Activated T-helper 1 cell treated with anti-CD3 and anti-CD28 coated beads, Interleukin-12 subunit alpha, Interleukin-12 subunit beta, Interleukin-2, Interleukin-4 antibody, amounts not matched to agents 30 ng/mL and 10 ng/mL and 1 ng/mL, durations not matched to agents 14 hours and 24 hours and 36 hours (primary cell): ENCODE measurements at places on chromosomes 16 and 17. TPM values are rescaled to one million over a fixed set of nuclear protein-coding genes. Genes with fewer than 3 reads are reported as not detected.

DNA sequence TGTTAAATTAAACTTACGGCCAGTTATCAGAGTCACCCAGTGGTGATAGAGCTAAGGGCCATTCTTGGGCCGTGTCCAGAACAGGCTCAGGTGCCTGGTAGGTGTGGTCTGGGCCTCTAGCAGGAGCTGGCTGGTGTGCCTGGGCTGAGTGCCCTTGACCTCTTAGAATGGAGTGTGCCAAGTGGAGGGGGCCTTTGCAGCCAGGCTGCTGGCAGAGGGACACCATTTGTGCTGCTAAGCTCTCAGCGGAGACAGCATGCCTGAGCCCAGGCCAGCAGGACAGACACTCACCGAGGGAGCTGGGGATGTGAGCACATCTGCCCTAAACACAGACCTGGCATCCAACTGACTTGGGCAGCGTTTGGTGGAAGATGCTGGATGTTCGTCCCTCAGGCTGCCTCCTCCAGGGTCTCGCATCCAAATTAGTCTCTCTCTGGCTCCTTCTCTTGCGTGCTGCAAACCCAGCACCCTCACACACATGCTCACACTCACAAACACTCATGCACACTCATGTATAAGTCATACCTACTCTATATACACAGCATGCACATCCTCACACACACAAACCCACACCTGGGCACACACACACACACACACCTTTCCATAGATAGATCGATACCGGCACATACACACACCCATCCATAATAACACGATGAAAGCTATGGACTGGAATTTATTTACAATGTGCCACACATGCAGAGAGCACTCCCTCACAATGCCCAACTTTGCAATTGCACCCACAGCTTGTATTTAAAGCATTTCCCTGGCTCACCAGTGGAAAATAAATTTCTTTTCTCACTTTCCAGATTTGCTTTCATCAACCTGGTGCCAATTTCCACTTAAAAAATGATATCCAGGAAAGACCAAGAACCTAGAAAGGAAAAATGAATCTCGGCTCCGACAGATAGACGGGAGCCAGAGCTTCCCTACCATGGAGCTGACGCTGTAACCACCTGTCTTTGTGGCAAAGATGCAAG is 33.6 kb upstream of the CDH5 start:
- peaks cover 5% of the 10 kb centered on the region for H3K27me3 ChIP-seq
- H3K27ac ChIP-seq: no peak overlapping the region
- H3K36me3 ChIP-seq: no peaks in the 10 kb centered on the region
- no peak for DNase-seq

GRCh38 chr16:4599545-4599944 is 15.1 kb downstream of the UBALD1 start:
- no peak overlapping the region for H3K27ac ChIP-seq
- no peaks in the 10 kb centered on the region for H3K36me3 ChIP-seq
- DNase-seq: no peak
- no peak overlapping the region for H3K4me3 ChIP-seq
- H3K27me3 ChIP-seq: peaks cover 8% of the 10 kb centered on the region

DNA sequence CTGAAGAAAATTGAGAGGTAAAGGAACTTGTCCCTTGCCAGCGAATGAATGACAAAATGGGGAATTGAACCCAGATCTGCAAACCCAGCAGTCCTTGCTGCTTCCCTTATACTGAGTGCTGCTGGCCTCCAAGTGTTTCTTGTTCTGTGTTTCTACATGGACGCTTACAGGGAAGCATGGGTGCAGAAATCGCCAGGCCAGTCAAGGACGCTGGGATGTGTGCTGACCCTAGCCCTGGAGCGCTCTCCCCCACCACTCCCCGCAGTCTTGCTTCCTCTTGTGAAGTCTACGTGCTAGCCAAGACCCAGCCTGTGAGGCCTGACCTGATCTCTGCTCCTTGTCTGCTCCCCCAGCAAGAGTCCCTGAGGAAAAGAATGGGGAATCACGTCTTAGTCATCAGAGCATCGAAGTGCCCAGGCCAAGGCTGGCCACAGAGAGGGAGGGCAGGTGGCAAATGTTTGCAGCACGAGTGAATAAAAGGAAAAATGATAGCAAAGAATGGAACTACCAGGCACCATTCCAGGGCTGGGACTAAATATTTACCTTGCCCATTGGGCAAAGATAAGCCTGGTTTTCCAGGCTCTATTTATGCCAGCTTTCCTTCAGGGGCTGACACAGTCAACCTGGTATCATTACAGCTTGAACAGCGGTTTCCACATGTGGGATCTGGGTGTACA is 17.4 kb downstream of the CA4 start:
- no peak overlapping the region for H3K4me3 ChIP-seq
- peaks cover 2% of the 10 kb centered on the region for H3K27me3 ChIP-seq
- DNase-seq: no peak
- peaks cover 2% of the 10 kb centered on the region for H3K36me3 ChIP-seq
- H3K27ac ChIP-seq: no peak overlapping the region

The SLC12A3 gene
- not detected in 2 replicates for total RNA-seq

- no peaks in the 10 kb centered on the region for H3K27me3 ChIP-seq
- H3K4me1 ChIP-seq: peaks cover 10% of the 10 kb centered on the region
- no peak for DNase-seq
- peaks cover 11% of the 10 kb centered on the region for H3K36me3 ChIP-seq
- H3K27ac ChIP-seq: no peak overlapping the region
These were observed 73.9 kb downstream of the STH start for GRCh38 chr17:46072998-46073397.

The GAN gene
- total RNA-seq: 16.4 and 16.8 TPM in 2 replicates

The NOG gene
- not detected in 2 replicates for total RNA-seq

The ITGAX gene
- 63.8 and 65.0 TPM in 2 replicates for total RNA-seq

DNA sequence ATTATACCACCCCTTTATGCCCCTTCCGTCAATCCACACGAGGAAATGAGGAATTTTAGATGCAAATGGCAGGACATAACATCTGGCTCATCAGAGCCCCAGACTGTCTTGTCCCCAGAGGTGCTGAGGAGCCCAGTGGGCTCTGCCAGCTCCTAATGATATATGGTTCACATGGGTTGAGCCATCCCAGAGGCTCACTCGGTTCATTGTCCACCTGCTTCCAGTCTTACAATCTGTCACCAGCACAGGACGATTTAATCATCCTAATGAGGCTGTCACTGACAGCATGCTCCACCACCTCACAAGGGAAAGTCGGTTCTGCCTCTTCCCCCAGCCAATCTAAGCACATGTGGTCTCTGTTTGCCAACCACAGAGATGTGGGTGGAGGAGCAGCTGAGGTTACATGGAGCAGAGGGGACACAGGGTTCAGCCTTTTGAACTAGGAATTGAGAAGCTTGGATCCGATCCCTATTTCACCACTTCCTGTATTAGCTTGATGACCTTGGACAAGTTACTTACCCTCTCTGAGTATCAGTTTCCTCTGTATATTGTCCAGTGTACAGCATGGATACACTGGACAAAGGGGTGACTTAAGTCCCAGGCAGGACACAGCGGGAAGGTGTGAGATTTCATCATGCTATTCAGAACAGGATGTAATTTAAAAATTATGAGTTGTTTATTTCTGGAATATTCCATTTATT is 27.0 kb upstream of the DHX8 start:
- H3K27me3 ChIP-seq: peaks cover 15% of the 10 kb centered on the region
- no peak for DNase-seq
- no peak overlapping the region for H3K27ac ChIP-seq

GRCh38 chr17:81066771-81067315 is 31.9 kb downstream of the BAIAP2 start:
- no peaks in the 10 kb centered on the region for H3K36me3 ChIP-seq
- no peak overlapping the region for H3K4me3 ChIP-seq
- no peak overlapping the region for H3K27ac ChIP-seq
- no peaks in the 10 kb centered on the region for H3K4me1 ChIP-seq
- H3K27me3 ChIP-seq: no peaks in the 10 kb centered on the region

The CPHXL2 gene
- not detected in 2 replicates for total RNA-seq

GRCh38 chr16:56525236-56525635 is 5.4 kb upstream of the BBS2 start:
- no peak for DNase-seq
- no peak overlapping the region for H3K27ac ChIP-seq
- peaks cover 8% of the 10 kb centered on the region for H3K27me3 ChIP-seq
- H3K4me1 ChIP-seq: peaks cover 6% of the 10 kb centered on the region
- no peak overlapping the region for H3K4me3 ChIP-seq

The IL32 gene
- 993 TPM in 2 replicates for total RNA-seq

The FBXL16 gene
- 6.3 and 7.6 TPM in 2 replicates for total RNA-seq

GRCh38 chr16:25941800-25942499 is 250.2 kb downstream of the HS3ST4 start:
- H3K4me1 ChIP-seq: no peaks in the 10 kb centered on the region
- peaks cover 4% of the 10 kb centered on the region for H3K27me3 ChIP-seq
- no peak overlapping the region for H3K27ac ChIP-seq
- no peaks in the 10 kb centered on the region for H3K36me3 ChIP-seq
- H3K4me3 ChIP-seq: no peak overlapping the region

The CDK3 gene
- total RNA-seq: 4.9 and 5.3 TPM in 2 replicates

DNA sequence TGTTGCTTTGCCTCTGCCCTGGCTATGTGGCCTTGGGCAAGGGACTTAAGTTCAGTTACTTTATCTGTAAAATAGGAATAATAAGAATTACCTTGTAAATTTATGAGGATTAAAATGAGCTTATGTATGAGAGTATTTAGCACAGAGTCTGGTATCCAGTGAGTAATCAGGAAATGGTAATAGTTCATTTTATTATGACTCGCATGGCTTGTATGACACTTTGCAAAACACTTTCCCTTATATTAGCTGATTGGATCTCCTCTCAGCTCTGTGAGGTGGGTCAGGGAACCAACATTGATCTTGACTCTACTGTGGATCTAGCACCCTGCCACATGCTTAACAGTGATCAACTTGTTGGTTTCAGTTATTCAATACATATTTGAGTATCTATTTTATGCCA is 8.3 kb upstream of the CDH3 start:
- H3K36me3 ChIP-seq: no peaks in the 10 kb centered on the region
- no peak overlapping the region for H3K27ac ChIP-seq
- H3K4me3 ChIP-seq: no peak overlapping the region

The ST6GALNAC1 gene
- total RNA-seq: 0.78 and 0.83 TPM in 2 replicates

- DNase-seq: no peak
- H3K27ac ChIP-seq: peak overlapping the region; percentile 26
- H3K4me1 ChIP-seq: peaks cover 77% of the 10 kb centered on the region
- no peaks in the 10 kb centered on the region for H3K27me3 ChIP-seq
These were observed 66.5 kb upstream of the LGALS9 start for GRCh38 chr17:27564463-27564862.

GRCh38 chr16:30437511-30438046 is 7.7 kb upstream of the DCTPP1 start:
- H3K4me3 ChIP-seq: no peak overlapping the region
- H3K4me1 ChIP-seq: peaks cover 21% of the 10 kb centered on the region
- no peak for DNase-seq
- peaks cover 2% of the 10 kb centered on the region for H3K36me3 ChIP-seq
- no peaks in the 10 kb centered on the region for H3K27me3 ChIP-seq

DNA sequence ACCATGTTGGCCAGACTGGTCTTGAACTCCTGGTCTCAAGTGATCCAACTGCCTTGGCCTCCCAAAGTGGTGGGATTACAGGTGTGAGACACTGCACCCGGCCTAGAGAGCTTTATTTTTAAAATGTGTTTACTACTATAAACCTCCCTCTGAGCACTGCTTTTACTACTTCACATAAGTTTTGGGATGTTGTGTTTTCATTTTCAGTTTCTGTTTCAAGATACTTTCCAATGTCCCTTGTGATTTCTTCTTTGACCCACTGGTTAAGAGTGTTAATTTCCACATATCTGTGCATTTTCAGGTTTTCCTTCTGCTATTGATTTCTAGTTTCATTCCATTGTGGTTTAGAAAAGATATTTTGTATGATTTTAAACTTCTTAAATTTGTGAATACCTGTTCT is 74.4 kb downstream of the NETO2 start:
- H3K4me3 ChIP-seq: peak overlapping the region; percentile 24
- H3K27me3 ChIP-seq: no peaks in the 10 kb centered on the region
- DNase-seq: no peak
- H3K4me1 ChIP-seq: peaks cover 31% of the 10 kb centered on the region
- peak overlapping the region; percentile 68 for H3K27ac ChIP-seq

DNA sequence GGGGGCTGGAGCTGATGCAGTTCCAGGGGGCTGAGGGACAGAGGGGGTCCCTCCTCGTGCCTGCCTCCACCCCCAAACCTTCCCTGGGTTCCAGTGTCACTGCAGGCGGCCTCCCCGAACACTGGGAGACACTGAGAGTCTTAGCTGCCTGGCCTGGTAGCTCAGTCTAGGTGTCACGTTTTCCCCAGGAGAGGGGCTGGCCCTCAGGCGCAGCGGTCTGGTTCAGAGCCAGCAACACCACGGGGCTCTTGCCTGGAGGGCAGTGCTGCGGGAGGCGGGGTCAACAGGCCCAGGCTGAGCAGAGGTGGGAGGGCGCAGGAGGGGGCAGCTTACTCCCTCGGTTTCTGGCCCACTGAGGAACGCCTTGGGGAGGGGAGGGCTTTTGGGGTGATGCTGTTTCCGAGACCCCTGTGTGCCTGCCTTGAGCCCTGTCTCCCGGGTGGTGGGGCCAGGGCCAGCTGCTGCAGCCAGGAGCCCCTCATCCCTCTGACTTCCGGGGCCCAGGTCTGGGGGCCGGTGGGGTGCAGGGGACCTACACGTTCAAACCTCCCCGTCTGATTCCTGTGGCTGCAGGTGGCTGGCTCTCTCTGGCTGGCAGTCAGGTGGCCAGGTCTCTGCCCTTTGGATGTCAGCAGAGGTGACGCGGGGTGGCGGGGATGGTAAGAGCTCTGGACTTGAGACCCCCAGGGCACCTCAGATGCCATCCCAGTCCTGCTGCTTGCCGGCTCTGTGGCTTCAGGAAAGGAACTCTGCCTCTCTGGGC is 89.3 kb upstream of the GSE1 start:
- H3K27me3 ChIP-seq: peaks cover 2% of the 10 kb centered on the region
- no peak overlapping the region for H3K27ac ChIP-seq
- no peak for DNase-seq
- no peaks in the 10 kb centered on the region for H3K4me1 ChIP-seq

GRCh38 chr17:81987161-81987770 is 9.8 kb downstream of the ASPSCR1 start:
- H3K4me3 ChIP-seq: no peak overlapping the region
- peaks cover 12% of the 10 kb centered on the region for H3K36me3 ChIP-seq
- no peaks in the 10 kb centered on the region for H3K27me3 ChIP-seq
- H3K4me1 ChIP-seq: no peaks in the 10 kb centered on the region
- H3K27ac ChIP-seq: no peak overlapping the region
- no peak for DNase-seq

The FBXO39 gene
- 0.29 TPM in 1 of 2 replicates, not detected in the other for total RNA-seq

DNA sequence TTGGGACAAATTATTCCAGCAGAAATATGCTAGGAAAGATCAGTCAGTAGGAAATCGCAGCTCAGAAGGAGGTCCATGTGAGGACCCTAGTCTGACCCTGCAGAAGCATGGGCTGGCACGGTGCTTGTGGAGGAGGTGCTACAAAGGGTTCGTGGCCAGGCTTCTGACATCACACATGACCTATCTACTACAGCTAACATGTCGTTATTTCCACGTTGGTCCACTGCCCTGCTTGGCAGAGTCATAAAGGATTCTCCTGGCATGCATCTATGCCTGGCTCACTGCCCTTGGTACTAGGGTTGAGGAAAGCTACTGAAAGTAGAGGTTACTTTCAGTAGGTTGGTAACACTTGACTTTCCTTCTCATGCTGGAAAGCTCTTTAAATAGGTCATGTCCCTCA is 118.1 kb upstream of the SHISA6 start:
- DNase-seq: no peak
- no peak overlapping the region for H3K4me3 ChIP-seq
- no peaks in the 10 kb centered on the region for H3K4me1 ChIP-seq

- H3K36me3 ChIP-seq: no peaks in the 10 kb centered on the region
- no peak for DNase-seq
- H3K4me3 ChIP-seq: no peak overlapping the region
- no peak overlapping the region for H3K27ac ChIP-seq
- peaks cover 20% of the 10 kb centered on the region for H3K4me1 ChIP-seq
- peaks cover 5% of the 10 kb centered on the region for H3K27me3 ChIP-seq
These were observed 238.7 kb upstream of the TBX2 start for GRCh38 chr17:61160789-61161445.
